Cortex of kidney (tissue), 1 donor: ENCODE measurements at places on chromosomes 16 and 17.

GRCh38 chr17:41773190-41773588, 13.3 kb downstream of the JUP start:
- DNase-seq: no peak

- no peak for DNase-seq
Observed at GRCh38 chr16:62711797-62712196, 675.6 kb upstream of the CDH8 start.

DNA sequence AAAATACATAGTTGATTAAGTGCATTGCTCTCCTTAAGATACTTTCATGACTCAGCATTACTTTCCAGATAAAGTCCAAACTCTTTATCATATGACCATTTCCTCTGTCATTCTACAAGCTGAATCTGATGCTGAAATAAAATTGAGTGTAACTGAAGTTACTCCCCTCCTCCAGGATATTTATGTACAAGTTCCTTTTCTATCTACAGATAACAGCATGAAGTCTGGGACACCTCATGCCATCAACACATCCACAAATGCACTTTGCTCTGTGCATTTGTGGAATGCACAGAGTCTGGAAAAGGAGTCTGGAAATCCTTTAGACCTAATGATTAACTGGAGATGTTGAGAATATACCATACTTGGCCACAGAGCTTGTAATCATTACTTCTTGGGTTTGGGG, 60.5 kb downstream of the ACSM2B start:
- DNase-seq: no peak

GRCh38 chr17:44279666-44280391, 11.9 kb upstream of the SLC4A1 start:
- DNase-seq: no peak

DNA sequence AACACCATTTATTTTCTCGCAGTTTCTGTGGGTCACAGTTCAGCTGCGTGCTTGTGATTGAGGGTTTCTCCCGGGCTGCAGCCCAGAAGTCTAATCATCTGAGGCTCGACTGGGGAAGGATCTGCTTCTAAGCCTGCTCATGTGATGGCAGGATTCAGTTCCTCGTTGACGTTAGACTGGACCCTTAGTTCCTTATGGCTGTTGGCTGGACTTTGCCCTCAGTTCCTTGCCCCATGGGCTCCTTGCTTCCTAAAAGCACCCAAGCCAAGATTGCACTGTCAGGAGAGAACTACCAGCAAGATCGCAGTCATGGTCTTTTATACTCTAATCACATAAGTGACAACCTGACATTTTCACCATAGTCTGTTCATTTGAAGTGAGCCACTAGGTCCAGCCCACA, 250.0 kb downstream of the PRKCA start:
- no peak for DNase-seq

DNA sequence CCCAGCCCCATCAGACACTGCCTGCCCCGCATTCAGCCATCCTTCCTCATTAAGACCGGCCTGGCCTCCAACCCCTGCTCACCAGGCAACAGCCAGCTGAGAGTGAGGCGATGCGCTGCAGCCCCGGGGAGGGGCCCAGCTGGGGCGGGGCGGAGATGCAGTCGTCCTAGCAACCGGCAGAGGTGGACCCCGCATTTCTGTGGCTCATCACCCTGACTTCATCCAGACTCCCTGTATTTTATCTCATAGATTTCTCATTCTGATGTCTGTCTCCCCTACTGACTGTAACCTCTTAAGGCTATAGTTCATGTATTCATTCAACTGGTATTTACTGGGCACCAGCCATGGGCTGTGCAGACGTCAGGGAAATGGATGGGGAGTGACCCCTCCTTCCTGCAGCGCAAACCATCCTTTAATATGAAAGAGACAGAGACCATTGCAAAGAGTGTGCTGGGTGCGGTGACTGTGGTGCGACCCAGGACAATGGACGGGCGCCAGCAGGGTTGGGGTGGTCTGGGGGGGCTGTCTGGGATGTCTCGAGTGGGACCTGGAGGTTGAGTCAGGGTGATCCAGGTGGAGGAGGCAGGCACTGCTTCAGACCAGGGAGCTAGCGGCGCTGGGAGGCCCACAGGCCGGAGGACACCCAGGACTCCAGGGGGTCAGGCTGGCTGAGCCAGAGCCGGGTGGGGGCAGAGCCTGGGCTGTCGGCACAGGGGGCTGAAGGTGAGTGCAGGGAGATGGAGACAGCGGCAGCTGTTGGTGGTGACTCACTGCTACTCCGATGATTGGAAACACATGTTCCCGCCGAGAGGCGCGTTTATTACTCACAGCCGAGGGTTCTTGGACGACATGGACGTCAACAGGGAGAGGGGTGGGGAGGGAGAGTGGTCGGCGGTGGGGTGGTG, 10.5 kb upstream of the TIMP2 start:
- DNase-seq: no peak

DNA sequence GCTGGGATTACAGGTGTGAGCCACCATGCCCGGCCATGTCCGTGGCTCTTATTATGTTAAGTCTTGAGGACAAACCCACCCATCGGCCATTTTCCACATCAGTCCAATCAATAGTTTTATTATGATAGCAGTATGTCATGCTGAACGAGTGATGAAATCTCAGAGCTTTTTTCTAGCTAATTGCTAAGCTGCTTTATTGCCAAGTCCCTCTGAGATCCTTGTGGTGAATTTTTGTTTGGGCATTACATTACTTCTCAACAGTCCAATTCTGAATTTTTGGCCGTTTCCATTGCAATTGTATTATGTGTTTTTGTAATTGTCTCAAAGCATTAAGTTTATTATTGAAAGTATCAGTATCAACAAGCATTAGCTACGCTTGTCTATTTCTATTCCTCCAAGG, 10.9 kb downstream of the RNF112 start:
- no peak for DNase-seq

GRCh38 chr17:70869402-70870085, 700.2 kb downstream of the KCNJ2 start:
- no peak for DNase-seq

DNA sequence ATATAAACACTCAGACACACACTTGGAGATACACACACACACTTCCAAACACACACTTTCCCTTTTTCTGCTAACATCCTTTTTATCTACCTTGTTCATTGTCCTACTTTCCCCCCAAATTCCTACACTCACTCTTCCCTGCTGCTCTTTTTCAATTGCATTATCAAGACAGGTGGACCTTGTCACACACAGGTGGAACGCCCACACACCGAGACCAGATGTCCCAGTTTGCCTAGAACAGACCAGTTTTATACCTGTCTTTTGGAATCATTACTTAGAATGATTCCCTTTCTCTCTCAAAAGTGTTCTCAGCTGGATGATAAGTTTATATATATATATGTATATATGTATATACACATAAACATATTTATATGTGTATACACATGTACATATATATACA, 50.7 kb upstream of the ARHGAP44 start:
- no peak for DNase-seq

GRCh38 chr17:42266918-42267766, 9.0 kb downstream of the STAT5B start:
- no peak for DNase-seq

GRCh38 chr16:78256686-78257375, 157.4 kb downstream of the WWOX start:
- DNase-seq: no peak

DNA sequence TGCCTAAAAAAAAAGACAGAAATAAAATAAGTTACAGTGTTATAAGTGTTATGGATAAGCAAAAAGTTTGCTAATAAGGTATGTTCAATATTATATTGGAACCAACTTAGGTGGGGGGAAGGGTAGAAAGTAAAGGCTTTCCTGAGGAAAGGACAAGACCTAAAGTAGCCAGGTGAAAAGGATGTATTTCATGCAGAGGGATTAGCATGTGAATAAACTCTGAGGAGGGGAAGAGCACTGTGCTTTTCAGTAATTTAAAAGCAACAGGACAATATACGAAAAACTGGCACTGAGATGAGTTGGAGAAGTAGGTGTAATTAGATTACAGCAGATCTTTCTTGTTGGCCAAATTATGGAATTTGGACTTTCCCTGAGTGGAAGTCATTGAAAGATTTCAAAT, 7.6 kb downstream of the TOP2A start:
- no peak for DNase-seq

GRCh38 chr17:56708220-56708558, 114.7 kb downstream of the NOG start:
- DNase-seq: no peak

GRCh38 chr16:47016700-47017133, 43.2 kb upstream of the DNAJA2 start:
- no peak for DNase-seq

GRCh38 chr16:29310852-29311314, 95.6 kb downstream of the NPIPB11 start:
- no peak for DNase-seq

DNA sequence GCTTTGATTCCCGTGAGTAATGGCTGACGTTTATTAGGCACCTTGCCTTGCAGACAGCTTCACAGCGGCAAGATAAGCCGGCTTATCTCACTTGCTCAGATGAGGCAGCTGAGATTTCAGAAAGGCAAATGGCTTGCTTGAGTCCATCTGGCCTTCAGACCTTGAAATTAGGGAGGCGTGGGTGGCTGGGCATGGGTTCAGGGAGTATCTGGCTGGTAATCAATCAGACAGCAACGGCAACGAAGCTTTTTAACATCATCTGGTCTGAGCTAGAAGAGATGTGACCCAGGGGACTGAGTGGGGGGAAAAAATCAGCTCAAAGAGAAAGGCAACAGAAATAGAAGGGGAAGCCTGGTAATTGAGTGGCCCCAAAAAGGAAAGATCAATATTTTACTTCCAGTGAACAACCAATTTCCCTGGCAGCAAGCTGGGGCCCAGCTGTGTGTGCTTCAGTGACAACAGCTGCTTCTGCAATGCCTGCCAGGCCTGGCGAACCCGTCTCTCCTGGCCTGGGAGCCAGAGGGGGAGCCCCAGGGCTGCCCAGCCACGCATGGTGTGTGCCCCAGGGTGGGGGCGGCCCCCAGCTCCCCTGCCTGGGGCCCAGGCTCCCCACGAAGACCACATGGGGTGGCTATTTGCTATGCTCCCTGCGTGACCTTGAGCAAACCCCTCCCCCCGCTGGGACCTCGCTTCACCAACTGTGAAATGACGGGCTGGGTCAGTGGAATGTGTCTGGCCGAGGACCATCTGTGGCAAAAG, 34.0 kb downstream of the RAB11FIP4 start:
- DNase-seq: no peak

DNA sequence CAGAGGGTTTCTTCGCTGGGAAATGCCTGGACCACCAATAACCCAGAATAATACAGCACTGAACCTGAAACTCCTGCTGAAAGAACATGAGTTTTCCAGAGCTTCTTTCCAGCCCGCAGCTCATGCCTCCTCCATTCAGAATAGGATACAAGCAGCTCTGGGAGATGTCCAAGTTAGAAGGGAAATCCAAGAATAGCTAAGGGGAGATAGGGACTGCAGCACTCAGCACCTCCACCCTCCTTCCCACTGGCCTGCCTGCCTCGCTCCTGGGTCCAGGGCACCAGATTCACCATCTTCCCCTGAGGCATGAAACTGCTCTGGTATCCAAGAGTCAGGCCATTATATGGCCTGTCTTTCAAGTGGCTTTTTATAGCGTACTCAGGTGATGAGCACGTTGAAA, 4.1 kb downstream of the KRT31 start:
- no peak for DNase-seq

GRCh38 chr17:40071313-40072039, 8.7 kb downstream of the THRA start:
- no peak for DNase-seq

GRCh38 chr17:50170662-50171370, 5.0 kb downstream of the SGCA start:
- no peak for DNase-seq

- DNase-seq: no peak
Observed at GRCh38 chr17:81568416-81568815, 16.3 kb upstream of the FAAP100 start.

DNA sequence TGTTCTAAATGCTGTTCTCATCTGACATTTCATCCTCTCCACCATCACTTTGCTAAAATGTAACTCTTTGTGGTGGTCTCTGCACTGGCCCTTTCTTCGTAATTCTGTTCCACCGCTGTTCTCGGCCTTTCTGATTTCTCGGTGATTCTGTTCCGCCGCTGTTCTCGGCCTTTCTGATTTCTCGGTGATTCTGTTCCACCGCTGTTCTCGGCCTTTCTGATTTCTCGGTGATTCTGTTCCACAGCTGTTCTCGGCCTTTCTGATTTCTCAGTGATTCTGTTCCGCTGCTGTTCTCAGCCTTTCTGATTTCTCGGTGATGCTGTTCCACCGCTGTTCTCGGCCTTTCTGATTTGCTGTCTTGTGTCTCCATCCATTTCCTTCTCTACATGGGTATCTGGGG, 12.3 kb downstream of the FOXF1 start:
- no peak for DNase-seq

DNA sequence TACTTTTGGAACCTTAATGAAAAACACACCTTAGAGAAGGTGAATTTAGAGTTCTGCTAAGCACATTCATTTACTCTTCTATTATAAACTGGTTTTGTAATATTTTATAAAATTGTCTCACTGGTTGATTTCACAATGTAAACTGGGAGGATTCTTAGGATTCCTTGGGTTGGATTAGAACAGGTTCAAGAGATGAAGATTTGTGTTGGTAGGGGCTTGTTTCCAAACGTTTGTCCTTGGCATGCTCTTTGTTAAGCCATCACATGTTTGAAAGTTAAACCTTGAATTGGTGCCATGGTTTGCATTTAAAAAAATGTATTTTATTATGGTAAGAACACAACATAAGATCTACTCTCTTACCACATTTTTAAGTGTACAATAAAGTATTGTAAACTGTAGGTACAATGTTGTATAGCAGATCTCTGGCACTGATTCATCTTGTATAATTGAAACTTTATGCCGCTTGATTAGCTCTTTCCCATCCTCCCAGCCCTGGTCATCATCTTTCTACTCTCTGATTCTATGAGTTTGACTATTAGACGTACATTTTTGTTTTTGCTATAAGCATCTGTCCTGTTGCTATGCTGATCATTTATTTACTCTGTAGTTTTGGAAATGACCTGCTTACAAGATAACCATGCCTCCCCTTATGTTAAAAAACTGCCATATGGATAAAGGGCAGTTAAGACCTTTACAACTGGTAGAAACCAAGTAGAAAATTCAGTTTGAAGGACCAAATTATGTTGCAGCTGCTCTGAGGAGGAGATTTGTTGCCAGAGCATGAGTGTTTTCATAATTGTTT, 9.6 kb downstream of the FTO start:
- DNase-seq: no peak

- no peak for DNase-seq
Observed at GRCh38 chr17:28227316-28228108, 91.5 kb upstream of the TMEM97 start.

- DNase-seq: no peak
Observed at GRCh38 chr16:88885693-88886280, 19.3 kb upstream of the PABPN1L start.

- DNase-seq: no peak
Observed at GRCh38 chr16:4383591-4384444, 12.2 kb downstream of the VASN start.

DNA sequence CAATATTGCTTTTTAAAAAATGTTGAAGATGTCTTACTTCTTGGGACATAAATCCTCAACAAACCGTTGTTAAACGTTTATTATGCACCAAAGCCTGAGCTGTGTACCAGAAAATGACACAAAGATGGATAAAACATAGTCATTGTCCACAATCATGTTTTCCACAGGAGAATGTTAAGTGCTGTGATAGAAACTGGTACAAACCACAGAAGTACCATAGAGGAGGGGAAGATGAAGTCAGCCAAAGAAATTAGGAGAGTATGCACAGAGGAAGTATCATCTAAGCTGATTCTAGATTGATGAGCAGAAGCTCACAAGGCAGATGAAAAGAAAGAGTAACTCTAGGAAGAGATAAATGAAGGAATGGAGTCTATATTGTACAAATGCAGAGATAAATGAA, 142.6 kb upstream of the HLF start:
- no peak for DNase-seq
